Motor neuron (in vitro differentiated cells): ENCODE measurements at places on chromosomes 11 and 22. TPM values are rescaled to one million over a fixed set of nuclear protein-coding genes. Genes with fewer than 3 reads are reported as not detected.

CRYBB1 gene
- not detected in 2 replicates for total RNA-seq

APOC3 gene
- total RNA-seq: not detected in 2 replicates

SAA1 gene
- total RNA-seq: not detected in 2 replicates

GGTLC2 gene
- total RNA-seq: not detected in 2 replicates

CSNK2A3 gene
- total RNA-seq: 1.6 and 1.8 TPM in 2 replicates

HYLS1 gene
- 1.7 and 1.9 TPM in 2 replicates for total RNA-seq

SPDYC gene
- 0.28 TPM in 1 of 2 replicates, not detected in the other for total RNA-seq

MUC2 gene
- 1.0 and 2.3 TPM in 2 replicates for total RNA-seq

RASD2 gene
- total RNA-seq: 0.65 and 1.2 TPM in 2 replicates

APOA1 gene
- 0.43 and 0.69 TPM in 2 replicates for total RNA-seq

CRYBB2 gene
- 1.2 TPM in 1 of 2 replicates, not detected in the other for total RNA-seq

OR2D2 gene
- 0.27 TPM in 1 of 2 replicates, not detected in the other for total RNA-seq

DLG2 gene
- 1.3 and 5.2 TPM in 2 replicates for total RNA-seq

CNIH2 gene
- total RNA-seq: 2.6 and 4.0 TPM in 2 replicates

HTR3B gene
- total RNA-seq: 0.21 TPM in 1 of 2 replicates, not detected in the other

SLC22A8 gene
- 0.54 and 2.3 TPM in 2 replicates for total RNA-seq

RTL10 gene
- 12.5 and 13.7 TPM in 2 replicates for total RNA-seq

APOL6 gene
- total RNA-seq: under 0.01 and 0.06 TPM in 2 replicates

CASP12 gene
- not detected in 2 replicates for total RNA-seq

TMEM258 gene
- 304 and 330 TPM in 2 replicates for total RNA-seq

GRK3 gene
- total RNA-seq: 8.9 and 11.2 TPM in 2 replicates

HPX gene
- 0.45 and 3.3 TPM in 2 replicates for total RNA-seq

FADS3 gene
- total RNA-seq: 7.9 TPM in 2 replicates

OTOG gene
- 0.05 and 0.13 TPM in 2 replicates for total RNA-seq

MRGPRX4 gene
- total RNA-seq: 1.1 TPM in 1 of 2 replicates, not detected in the other

NAV2 gene
- 23.0 and 44.9 TPM in 2 replicates for total RNA-seq

LIF gene
- total RNA-seq: 10.9 and 14.8 TPM in 2 replicates

CASP1 gene
- total RNA-seq: 127 and 141 TPM in 2 replicates

ST14 gene
- total RNA-seq: 0.38 TPM in 1 of 2 replicates, not detected in the other

MAPK8IP2 gene
- total RNA-seq: 29.7 and 36.0 TPM in 2 replicates

BRSK2 gene
- 0.75 and 0.77 TPM in 2 replicates for total RNA-seq

SH3BP1 gene
- total RNA-seq: 2.8 and 3.3 TPM in 2 replicates

ASCL2 gene
- 0.76 and 1.0 TPM in 2 replicates for total RNA-seq
